Frontal cortex (tissue), 4 donors: ENCODE measurements at places on chromosomes 12 and 14.

GRCh38 chr14:59845245-59845644 lies 25.3 kb downstream of the RTN1 start:
- DNase-seq: no peak

GRCh38 chr12:27595231-27595642 lies 71.2 kb downstream of the PPFIBP1 start:
- DNase-seq: no peak

DNA sequence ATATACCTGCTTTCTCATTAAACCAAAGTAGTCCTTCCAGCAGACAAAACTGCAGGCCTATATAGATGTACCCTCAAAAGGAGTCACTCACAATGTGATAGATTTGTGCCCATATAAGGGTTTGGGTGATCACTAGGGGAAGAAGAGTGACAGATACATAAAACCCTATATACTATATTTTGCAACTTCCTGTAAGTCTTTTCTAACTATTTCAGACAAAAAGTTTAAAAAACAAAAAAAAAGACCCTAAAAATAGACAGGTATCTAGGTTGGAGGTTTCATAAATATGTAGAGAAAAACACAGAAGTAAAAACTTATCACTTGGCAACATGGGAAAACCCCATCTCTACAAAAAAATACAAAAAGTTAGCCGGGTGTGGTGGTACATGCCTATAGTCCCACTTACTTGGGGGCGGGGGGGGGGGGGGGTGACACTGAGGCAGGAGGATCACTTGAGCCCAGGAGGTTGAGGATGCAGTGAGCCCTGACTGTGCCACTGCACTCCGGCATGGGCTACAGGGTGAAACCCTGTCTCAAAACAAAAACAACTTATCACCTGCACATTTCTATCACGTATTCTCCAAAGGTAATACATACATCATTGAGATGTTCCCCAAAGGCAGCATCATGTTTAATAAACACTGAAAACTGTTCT lies 2.9 kb downstream of the VCPKMT start:
- no peak for DNase-seq

GRCh38 chr12:47085815-47086252 lies 6.1 kb upstream of the AMIGO2 start:
- DNase-seq: no peak

DNA sequence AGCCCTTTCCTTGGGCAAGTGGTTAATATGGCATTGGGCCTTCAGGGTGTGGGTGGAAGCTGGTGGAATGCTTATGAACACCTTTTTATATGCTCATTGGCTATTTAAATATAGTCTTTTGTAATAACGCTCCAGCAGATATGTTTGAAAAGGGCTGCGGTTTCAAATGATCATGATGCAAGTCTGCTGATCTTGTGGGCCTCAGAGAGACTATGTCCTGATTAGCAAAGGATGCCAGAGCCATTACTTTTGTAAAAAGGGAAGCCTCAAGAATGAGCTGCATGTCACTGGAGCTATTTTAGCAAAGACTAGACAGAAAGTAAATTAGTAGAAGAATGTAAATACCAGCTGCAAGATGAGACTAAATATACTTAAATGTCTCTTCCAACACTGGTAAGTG lies 200.5 kb downstream of the GXYLT1 start:
- DNase-seq: no peak

DNA sequence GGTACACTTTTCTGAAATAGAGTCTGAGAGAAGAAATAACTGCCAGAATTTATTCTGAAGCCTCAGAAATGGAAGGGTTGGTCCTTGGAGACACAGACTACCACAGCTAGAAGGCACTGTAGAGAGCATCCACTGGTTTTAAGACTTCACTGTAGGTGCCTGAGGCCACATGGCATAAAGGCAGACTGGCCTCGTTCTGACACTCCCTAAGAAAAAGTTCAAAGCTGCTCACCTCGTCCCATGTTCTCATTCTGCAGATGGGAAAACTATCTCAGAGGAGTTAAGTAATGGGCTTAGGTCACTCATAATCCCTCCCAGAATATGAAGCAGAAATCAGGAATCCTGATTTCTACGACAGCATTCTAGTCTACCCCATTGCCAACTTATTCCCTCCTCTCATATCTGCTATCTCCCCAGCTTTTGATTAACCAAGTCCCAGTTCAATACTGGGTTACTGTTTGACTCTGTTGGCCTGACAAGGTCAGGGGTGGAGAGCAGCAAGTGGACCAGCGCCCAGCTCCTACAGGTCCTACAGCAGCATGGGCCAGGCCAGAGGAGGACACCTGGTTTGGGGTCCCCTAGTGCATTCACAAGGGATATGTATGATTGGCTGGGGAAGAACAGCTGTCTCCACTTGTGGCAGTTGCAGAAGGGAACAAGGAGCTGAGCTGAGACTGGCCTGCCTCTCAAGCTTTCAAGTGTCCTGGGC lies 3.7 kb downstream of the ITGA5 start:
- no peak for DNase-seq

DNA sequence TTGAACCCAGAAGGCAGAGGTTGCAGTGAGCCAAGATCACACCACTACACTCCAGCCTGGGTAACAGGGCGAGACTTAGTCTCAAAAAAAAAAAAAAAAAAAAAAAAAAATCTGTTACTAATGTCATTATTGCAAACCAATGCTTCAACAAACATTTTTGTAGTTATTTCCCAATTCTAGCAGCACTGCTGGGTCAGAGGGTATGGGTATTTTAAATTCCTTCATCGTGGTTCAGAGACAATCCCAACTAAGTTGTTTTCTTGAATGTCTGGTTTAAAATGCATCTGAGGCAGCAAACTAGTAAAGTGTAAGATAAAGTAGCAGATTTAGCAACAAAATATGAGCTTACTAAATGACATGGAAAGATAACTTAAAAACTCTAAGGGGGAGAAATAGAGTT lies 65.6 kb downstream of the FERMT2 start:
- DNase-seq: no peak

DNA sequence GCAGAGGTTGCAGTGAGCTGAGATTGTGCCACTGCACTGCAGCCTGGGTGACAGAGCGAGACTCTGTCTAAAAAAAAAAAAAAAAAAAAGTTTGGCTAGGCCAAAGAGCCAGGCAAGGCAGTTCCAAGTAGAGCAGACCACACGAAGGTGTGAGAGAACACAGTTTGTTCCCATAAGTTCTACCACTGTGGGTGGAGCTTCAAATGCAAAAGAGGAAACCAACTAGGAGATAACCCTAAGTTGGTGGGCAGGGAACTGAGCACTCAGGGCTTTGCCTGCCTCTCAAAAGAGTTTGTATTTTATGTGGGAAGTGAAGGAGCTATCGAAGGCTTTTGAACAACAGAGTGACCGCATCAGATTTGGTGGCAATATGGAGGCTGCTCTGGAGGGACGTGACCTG lies 15.1 kb downstream of the SOCS2 start:
- DNase-seq: no peak

DNA sequence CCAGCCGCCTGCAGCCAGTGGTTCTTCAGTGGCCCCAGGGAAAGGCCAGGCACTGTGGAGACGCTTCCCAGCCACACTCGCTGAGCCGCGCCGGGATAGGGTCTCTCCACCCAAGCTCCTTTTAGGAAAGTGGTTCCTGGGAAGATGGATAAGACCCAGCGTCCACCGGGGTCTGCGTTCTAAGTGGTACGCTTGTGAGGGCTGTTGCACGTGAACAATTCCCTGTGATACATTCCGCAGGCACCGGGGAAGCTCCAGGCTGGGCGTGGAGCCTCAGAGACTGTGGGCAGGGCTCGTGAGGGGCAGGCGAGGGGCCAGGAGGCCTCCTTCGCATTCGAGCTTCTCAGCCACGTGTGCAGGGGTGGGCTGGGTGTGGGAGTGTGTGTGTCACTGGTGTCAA lies 48.4 kb downstream of the GALNT9 start:
- DNase-seq: no peak

DNA sequence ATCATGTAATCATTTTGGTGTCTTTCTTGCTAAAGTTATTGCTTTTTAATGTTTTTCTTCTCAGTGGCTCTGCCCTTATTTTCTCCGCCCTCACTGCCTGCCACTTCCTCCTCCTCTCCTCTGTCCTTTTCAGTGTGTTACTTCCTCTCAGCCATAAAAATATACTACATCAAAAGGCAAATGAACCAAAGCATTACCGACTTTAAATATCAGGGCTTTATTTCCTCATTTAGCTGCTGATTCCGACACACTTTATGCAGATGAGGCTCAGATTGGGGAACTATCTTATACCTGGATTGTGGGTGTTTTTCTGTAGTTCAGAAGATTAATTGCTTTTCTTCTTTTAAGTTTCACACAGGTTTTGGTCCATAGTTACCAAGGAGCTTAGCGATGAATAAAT lies 118.1 kb downstream of the CMAS start:
- no peak for DNase-seq

- DNase-seq: peak; percentile 43
Observed at GRCh38 chr14:73591690-73592449, at the start of gene ACOT4. ACOT4 (plus strand) TSS chr14:73591873; CDS start chr14:73591960, 87 bp downstream.

GRCh38 chr12:24776861-24777260 lies 172.0 kb downstream of the BCAT1 start:
- no peak for DNase-seq

GRCh38 chr14:100578552-100578951 lies 8.7 kb downstream of the BEGAIN start:
- no peak for DNase-seq

- DNase-seq: no peak
Observed at GRCh38 chr12:56897844-56898361, 36.3 kb downstream of the SDR9C7 start.
